Gastroesophageal sphincter (tissue), 4 donors: ENCODE measurements at places on chromosomes 6 and 20. TPM values are rescaled to one million over a fixed set of nuclear protein-coding genes. Genes with fewer than 3 reads are reported as not detected.

Gene NDUFAF4
- total RNA-seq: 39.4 TPM

Gene HLA-A
- total RNA-seq: 322 TPM

Gene C6orf132
- 1.3 TPM for total RNA-seq

Gene PNPLA1
- not detected for total RNA-seq

Gene VARS2
- total RNA-seq: 9.7 TPM

Gene SLC32A1
- total RNA-seq: not detected

Gene PCNA
- 36.8 TPM for total RNA-seq

Gene MMP24
- 3.1 TPM for total RNA-seq

Gene FHL5
- 11.4 TPM for total RNA-seq

Gene NRSN1
- total RNA-seq: 0.15 TPM

Gene ARFRP1
- 56.4 TPM for total RNA-seq

Gene NHLRC1
- total RNA-seq: 0.54 TPM

Gene PRND
- total RNA-seq: not detected

Gene SOX18
- total RNA-seq: 5.4 TPM

Gene TCP11
- total RNA-seq: 0.77 TPM

Gene ZC2HC1B
- total RNA-seq: not detected

Gene NOX3
- 0.54 TPM for total RNA-seq

Gene EEF1A2
- 0.47 TPM for total RNA-seq

Gene SNHG17
- 8.7 TPM for total RNA-seq

Gene SLC52A3
- total RNA-seq: 1.3 TPM

Gene SASH1
- 48.9 TPM for total RNA-seq

Gene DNAH8
- total RNA-seq: not detected

Gene GPR63
- 2.8 TPM for total RNA-seq

Gene TTBK1
- total RNA-seq: 0.08 TPM

Gene LAMA2
- 103 TPM for total RNA-seq

Gene ADGB
- not detected for total RNA-seq

Gene CEP57L1
- 19.4 TPM for total RNA-seq

Gene MACROD2
- total RNA-seq: 4.0 TPM

Gene OOEP
- not detected for total RNA-seq

Gene CDYL
- 68.3 TPM for total RNA-seq

Gene OSTM1
- 55.6 TPM for total RNA-seq

Gene C6orf118
- not detected for total RNA-seq

Gene PI16
- total RNA-seq: 48.1 TPM

Gene FAM83C
- 1.4 TPM for total RNA-seq

Gene BMP7
- total RNA-seq: 1.2 TPM

Gene TBX18
- total RNA-seq: 3.6 TPM

Gene MOXD1
- 34.9 TPM for total RNA-seq

Gene C6orf58
- total RNA-seq: not detected

Gene CST5
- total RNA-seq: not detected

Gene BTBD9
- 18.9 TPM for total RNA-seq

Gene CENPW
- 14.3 TPM for total RNA-seq

Gene MYB
- not detected for total RNA-seq

Gene CLIC5
- total RNA-seq: 5.6 TPM

Gene RAET1G
- total RNA-seq: 1.4 TPM

Gene NDRG3
- total RNA-seq: 22.3 TPM

Gene GABRR1
- total RNA-seq: not detected

Gene TEAD3
- 58.3 TPM for total RNA-seq

Gene PPP1R14C
- total RNA-seq: 0.12 TPM

Gene RAE1
- 16.5 TPM for total RNA-seq
